ENCODE measurements at places on chromosomes 5 and 9.
A peak's percentile ranks its signal among the peaks of the same experiment; 100 is the strongest.

DNA sequence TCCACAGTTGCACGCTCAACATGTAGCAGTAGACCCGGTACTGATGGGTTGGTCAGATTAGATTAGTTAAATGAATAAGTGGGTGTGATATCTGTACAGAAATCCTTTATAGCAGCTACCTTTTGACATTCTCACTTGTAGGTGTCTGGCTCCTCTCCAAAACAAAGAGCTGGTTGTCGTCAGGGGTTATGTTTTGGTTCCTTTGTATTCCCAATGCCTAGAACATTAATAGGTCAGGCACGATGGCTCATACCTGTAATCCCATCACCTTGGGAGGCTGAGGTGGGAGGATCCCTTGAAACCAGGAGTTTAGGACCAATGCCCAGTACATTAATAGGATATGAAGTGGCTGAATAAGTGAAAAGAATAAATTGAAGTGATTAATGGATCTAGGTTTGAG, 182.1 kb downstream of the SNCAIP start:
- no peak for DNase-seq

DNA sequence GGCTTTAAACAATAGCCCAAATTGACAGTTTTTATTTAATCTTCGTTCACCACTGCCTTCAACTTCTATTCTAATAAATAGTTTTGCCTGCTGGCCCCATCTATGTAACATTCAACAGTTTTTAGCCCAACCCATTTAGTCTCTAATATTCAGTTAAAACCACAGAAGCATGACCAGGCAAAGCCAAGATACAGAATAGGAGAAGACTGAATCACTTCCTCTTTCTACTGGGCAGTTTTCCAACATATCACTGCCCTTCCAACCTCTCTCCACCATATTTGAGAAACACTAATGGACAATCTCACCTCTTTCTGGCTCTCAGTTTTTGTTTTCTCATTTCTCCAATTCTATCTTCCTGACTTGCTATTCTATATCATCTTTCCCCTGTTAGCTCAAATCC, 352.9 kb downstream of the DNAH5 start:
- DNase-seq: peak; percentile 4

GRCh38 chr9:1222511-1222910, 172.4 kb downstream of the DMRT2 start:
- DNase-seq: peak; percentile 35

- no peak for DNase-seq
Observed at GRCh38 chr5:4831325-4831724, 308.8 kb upstream of the ADAMTS16 start.

- DNase-seq: no peak
Observed at GRCh38 chr9:36878986-36879982, 154.8 kb downstream of the PAX5 start.

- DNase-seq: no peak
Observed at GRCh38 chr5:136202469-136203205, 9.7 kb upstream of the SMIM32 start.

DNA sequence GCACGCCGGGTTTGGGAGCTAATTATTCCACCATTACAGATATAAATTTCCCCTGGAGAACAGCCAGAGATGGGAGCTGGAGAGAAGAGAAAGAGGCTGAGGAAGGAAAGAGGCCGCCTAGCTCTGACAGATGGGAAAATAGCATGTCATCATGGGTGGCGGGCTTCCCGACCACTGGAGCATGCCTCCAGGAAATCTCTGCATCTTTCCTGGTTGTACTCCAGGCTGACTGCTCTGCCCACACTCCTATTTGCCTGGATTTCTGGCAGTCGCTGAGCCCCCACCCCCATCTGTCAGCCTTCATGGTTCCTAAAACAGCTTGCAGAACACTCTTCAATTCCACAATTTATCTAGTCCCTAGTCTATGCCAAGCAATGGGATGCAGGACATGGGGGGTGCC, 14.3 kb upstream of the GABRP start:
- DNase-seq: no peak

DNA sequence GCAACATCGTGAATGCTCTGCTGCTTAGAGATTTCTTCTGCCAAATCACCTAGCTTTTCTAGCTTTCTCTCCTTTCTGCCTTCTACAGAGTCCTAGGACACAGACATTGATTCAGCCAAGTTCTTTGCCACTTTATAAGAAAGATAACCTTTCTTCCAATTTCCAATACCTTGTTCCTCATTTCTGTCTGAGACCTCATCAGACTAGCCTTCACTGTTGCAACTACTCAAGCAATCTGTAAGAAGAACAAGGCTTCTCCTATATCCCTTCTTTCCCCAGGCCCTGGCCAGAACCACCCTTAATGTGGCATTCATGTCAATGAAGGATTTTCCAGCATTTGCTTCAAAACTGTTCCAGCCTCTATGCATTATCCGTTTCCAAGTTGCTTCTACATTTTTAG, 24.3 kb downstream of the FBXO10 start:
- no peak for DNase-seq

- no peak for DNase-seq
Observed at GRCh38 chr5:180112181-180112861, 40.8 kb upstream of the RNF130 start.

GRCh38 chr9:68538200-68538599, 2.5 kb downstream of the TMEM252 start:
- DNase-seq: peak; percentile 69

DNA sequence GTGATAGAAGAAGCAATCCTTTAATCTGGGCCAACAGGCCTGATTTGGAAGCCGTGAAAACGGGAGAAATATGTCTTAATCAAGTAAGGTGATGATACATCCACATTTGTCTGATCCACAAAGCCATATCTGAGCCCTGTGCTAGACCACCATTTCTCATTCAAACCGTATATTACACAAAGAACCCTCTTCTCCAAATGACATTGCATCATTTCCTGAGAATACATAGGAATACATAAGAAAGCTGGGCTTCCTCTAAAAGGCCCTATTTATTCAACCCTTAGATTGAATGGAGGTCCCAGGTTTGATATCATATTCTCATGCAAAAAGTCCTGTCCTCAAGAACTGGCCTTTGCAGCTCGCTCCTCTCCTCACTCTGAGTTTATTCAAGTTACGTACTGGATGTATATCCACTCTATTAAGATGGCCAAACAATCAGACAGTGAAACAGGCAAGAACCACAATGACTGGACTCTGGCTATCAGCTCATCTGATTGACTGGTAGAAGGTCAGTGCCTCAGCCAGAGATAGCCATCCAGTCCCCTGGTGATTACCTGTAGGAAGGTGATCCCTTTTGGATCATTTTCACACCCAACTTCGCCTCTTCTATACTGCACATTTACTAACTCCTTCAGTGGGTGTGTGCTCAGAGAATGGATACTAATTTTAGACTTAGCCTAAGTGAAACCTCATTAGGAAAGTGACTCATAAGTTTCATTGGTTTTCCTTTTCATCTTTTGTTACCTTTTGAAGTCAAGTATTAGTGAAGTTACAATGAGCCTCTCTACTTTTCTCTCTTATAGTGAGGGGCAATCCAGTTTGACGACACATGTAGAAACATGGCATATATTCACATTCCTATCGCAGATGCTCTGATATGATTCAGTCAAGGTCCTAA, 167.6 kb upstream of the WWC1 start:
- DNase-seq: no peak

DNA sequence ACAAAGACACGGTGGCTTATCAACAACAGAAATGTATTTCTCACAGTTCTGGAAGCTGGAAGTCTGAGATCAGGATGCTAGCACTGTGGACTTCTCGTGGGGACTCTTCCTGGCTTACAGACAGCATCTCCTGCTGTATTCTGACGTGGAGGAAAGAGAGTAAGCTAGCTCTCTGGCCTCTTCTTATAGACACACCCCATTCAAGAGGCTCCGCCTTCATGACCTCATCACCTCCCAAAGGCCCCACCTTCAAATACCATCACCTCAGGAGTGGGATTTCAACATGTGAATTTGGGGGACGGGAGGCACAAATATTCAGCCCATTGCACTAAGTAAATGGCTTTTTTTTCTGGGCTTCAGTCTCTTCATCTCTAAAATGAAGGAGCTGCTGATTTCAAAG, 27.6 kb downstream of the KCNMB1 start:
- DNase-seq: no peak

DNA sequence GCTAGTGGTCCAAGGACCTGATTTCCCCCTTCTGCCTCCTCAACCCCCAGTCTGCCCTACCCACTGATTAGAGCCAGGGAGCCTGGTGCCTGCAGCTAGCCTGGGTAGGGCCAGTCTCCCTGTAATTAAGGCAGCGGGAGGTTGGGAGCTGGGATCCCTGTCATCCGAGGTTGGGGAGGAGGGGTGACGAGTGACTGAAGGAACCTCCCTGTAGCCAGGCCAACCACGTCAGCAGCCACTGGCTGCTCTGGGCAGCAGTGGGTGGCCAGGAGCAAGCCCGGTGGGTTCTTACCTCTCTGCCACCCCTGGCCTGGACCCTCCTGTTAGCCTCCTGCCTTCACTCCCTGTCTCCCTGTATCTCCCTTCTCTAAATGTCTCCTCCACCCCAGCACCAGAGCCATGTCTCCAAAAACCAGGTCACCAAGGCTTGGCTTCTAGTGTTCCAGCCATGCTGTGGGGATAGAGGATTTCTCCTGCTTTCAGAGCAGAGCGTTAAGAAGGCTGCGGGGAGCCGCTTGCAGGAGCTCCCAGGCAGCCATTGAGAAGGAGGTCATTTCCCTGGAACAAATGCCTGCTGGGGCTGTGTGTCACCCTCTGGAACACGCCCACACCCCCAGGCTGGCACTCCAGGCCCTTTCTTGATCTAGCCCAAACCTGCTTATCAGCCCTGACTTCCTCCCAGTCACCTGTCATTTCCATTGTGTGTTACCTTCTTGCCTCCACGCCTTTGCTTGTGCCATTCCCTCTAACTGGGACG, 65.0 kb upstream of the GGTA1 start:
- no peak for DNase-seq

- no peak for DNase-seq
Observed at GRCh38 chr5:117947121-117947520, 1041.2 kb downstream of the DTWD2 start.

DNA sequence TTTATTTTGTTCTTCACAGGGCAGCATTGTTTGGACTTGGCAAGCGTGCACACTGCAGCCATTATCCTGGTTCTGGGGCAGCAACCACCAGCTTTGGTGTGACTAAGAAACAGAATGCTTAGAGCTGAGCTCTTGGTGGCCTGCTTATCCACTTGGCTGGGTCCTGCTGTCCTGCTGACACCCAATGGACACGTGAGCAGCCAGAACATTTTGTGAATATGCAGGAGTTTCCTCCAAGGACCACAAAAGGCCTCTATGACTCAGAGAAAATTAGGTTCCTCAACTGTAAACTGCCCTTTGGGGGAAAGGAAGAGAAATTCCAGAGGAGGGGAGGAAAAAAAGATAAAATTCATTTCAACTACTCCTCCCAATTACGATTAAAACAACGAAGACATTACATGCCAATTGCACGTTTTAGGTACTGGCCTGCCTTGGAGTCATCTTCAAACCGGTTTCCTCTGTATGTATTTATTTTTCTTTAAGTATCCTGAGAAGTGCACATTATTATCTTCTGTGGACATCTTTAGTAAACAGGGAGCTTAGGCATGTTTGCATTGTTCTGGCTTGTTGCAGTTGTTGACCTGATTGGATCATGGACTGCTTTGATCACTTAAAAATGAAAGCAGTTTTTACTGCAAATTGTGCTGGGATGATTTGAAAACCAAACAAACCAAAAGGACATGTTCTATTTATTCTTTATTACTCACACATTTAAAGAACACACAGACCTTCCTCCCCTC, 82.3 kb upstream of the TLE4 start:
- DNase-seq: peak; percentile 35

DNA sequence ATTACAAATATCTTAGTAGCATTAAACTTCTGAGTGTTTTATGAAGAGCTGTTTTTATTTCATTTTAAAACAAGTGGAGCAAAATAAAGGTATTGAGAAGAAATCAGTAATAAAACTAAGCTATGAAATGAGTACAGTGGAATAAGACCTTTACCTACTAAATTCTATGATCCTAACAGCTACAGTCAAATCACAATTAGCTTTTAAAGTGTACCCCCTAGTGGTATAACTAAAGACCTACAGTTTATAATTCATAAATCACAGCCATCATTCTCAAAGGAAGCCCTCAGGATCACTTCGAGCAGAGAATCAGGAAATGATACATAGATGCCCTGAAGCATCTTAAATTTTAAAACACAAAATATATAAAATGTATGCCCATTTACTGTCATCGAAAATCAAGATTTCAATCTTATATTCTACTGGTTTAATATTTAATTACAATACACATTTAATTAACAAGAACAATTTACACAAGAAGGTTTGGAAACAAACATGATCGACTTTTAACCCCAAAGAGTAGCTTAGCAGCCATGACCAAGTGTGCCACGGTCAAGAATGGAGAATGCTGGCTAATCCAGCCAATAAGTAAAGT, 12.3 kb downstream of the CCNH start:
- peak; percentile 68 for DNase-seq

- no peak for DNase-seq
Observed at GRCh38 chr5:179431221-179431824, 86.1 kb upstream of the ADAMTS2 start.

GRCh38 chr5:174834081-174834480, 109.7 kb downstream of the MSX2 start:
- DNase-seq: no peak

GRCh38 chr9:2039294-2040180, 24.4 kb downstream of the SMARCA2 start:
- DNase-seq: no peak

GRCh38 chr9:135083831-135084230, 3.6 kb upstream of the OLFM1 start:
- DNase-seq: no peak

- peak; percentile 34 for DNase-seq
Observed at GRCh38 chr9:13478160-13478559, 198.7 kb upstream of the MPDZ start.

Measured in fibroblast of lung (primary cell).